ENCODE measurements at places on chromosomes 2 and 18.
A peak's percentile ranks its signal among the peaks of the same experiment; 100 is the strongest.

DNA sequence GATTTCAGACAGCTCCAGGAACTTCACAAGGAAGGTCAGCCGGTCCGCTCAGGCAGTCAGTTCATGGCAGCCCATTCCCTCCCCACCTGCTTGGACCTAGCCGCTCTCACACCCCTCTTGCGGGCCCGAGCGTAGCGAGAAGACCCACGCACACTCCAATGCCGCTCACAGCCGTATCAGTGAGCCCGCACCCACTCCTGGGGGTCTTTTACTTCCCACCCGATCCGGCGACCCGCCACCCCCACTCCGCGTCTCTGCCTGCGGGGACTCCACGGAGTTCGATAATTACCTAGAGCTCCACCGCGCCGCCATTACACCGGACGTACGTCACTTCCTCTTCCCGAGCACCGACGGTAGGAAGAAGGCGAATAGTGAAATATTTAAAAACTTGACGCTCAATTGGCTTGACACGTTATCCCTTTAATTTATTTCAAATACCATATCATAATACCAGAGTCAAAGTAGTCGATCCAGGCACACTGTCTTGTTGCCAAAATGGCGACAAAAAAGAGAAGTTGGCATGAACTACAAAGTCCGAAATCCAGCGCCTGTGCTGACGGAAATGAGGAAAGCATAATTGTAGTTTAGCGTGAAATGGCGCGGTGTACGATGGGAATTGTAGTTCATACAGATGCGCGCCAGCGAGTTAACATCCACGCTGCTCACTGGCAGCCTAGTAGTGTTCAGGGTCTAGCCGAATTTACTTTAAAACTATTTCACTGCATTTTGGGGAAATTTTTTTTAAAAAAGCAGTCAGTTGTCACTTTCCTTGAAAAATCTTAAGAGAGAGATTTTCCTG lies at the start of gene CWC22:
CWC22 (minus strand) TSS at position 517 of the 799 bp plus-strand sequence. CDS start 13,956 bp downstream, outside the sequence.
- DNase-seq, result peak; percentile 90

DNA sequence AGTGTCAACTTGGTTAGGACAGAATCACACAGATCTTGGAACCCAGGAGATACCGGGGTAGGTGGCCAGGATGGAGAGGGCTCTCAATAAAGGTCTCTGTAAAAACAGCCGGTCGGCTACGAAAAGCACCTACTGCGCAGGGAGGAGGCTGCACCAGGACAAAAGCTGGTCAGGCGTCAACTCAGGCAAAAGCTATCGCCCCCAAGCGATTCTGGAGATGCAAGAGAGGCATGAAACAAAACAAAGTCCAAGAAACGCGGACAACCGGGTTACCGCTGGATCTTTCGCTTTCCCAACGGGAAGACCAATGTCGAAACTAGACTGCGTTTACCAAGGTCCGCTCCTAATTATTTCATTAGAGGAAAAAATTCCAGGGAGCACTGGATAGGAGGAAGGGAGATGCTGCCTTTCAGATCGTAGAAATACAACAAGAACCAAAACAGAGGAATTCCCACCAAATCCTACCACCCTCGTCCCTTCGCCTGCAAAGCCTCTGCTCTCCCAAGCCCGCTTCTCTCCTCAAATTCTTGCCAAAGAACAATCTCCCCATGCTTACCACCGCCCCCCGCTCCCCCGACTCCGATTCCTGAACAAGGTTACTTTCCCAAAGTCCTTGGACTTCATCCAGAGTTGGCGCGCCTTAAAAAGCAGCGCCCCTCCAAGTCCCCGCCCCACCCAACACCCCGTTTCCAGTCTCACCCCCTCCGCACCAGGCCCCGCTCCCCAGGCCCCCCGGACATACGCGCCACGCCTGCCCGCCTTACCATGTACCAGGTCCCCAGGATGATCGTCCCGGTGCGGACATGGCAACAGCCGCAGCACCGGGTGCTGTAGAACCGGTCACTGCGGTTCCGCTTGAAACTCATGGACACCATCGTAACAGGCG lies 539 bp downstream of the LAPTM4A start:
- peak; percentile 29 for DNase-seq

GRCh38 chr2:160415991-160416390 lies 77.6 kb downstream of the RBMS1 start:
- no peak for DNase-seq

DNA sequence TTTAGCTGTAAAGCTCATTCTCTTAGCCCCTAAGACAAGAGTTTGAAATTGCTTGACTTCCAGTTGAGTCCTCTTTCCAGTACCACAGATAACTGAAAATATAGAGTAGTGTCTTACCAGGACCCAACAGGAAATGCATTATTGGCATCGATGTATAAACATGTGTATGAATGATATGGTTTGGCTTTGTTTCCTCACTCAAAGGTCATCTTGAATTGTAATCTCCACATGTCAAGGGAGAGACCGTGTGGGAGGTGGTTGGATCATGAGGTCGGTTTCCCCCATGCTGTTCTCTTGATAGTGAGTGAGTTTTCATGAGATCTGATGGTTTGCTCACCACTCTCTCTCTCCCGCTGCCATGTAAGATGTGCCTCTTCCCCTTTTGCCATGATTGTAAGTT lies 745.0 kb downstream of the TMEM182 start:
- no peak for DNase-seq

GRCh38 chr2:111094691-111095090 lies 26.0 kb upstream of the BCL2L11 start:
- DNase-seq, result no peak

- peak; percentile 46 for DNase-seq
Observed at GRCh38 chr2:235116885-235117492, 165.2 kb downstream of the SH3BP4 start.

All from NCI-H1436 (cell line).